ENCODE measurements at places on chromosomes 12 and 14.

DNA sequence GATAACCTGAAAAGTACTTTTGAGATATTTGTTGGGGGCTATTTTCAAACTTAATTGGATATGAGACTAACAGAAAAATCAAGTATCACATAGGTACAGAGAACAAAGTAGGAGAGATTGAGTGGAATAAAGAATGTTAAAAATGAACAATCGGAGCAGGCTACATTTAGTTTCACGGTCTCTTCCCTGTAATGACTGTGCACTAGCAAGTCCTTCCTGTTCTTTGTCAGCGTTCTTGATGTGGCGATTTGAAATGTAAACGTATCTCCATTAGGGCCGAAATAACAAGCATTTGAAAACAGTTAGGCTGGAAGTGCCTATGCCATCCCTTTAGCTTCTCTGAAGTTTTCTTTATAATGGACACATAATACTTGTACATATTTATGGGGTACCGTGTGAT lies 31.0 kb downstream of the SLC25A29 start:
- no peak for DNase-seq

DNA sequence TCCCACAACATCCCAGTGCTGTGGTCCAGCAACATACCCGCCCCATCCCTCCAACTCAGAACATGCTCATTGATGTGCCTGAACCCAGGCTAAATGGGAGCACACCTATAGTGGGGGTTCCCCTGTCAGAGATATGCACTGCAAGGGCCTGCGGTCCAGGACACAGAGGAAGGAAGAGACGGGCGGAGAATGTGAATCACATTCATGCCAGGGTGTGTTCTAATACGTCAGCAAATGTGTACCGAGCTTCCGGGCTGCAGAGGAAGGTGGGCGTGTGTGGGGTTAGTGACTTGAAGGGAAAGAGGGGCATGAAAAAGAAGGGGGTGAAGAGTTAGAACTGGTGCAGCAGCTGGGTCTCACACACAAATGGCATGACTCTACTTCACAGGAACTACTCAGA lies 83.7 kb downstream of the DPF3 start:
- no peak for DNase-seq

GRCh38 chr12:100024974-100025555 lies 40.3 kb upstream of the ANKS1B start:
- DNase-seq: no peak

- DNase-seq: no peak
Observed at GRCh38 chr12:9273276-9273675, 65.1 kb upstream of the PZP start.

- no peak for DNase-seq
Observed at GRCh38 chr12:44618946-44619345, 257.2 kb downstream of the NELL2 start.

- DNase-seq: no peak
Observed at GRCh38 chr12:93626160-93626559, 51.0 kb upstream of the CRADD start.
